NCI-H1417 treated with DMSO at 0.1 percent for 48 hours (cell line): ENCODE measurements at places on chromosomes 3 and 15.

- no peak for DNase-seq
These were observed 4.2 kb upstream of the TCAIM start for GRCh38 chr3:44334326-44334725.

- no peak for DNase-seq
These were observed 11.6 kb downstream of the EAF1 start for GRCh38 chr3:15438983-15439382.

- DNase-seq: no peak
These were observed 222.3 kb upstream of the CDIN1 start for GRCh38 chr15:36356978-36357601.

GRCh38 chr3:15623535-15624440 lies 22.2 kb downstream of the BTD start:
- no peak for DNase-seq

GRCh38 chr3:346186-346585 lies 149.6 kb downstream of the CHL1 start:
- no peak for DNase-seq

DNA sequence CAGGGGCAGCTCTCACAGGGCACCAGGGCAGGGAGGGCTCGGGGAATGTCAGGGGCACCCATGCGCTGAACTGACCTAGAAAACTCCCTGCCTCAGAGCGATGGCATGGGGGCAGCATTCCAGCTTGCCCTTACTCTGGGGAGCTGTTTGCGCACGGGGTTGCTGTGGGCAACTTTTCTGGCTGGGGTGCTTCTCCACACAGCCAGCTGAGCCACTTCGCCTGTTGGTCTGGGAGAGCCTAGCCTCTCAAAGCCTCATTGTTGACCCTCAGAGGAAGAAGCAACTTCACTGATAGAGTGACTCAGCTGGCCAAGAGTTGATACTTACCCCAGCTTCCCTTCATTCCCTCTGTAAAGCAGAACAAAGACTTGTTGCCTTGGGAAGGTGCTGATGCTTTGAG lies 42.6 kb upstream of the MRPS22 start:
- DNase-seq: no peak

DNA sequence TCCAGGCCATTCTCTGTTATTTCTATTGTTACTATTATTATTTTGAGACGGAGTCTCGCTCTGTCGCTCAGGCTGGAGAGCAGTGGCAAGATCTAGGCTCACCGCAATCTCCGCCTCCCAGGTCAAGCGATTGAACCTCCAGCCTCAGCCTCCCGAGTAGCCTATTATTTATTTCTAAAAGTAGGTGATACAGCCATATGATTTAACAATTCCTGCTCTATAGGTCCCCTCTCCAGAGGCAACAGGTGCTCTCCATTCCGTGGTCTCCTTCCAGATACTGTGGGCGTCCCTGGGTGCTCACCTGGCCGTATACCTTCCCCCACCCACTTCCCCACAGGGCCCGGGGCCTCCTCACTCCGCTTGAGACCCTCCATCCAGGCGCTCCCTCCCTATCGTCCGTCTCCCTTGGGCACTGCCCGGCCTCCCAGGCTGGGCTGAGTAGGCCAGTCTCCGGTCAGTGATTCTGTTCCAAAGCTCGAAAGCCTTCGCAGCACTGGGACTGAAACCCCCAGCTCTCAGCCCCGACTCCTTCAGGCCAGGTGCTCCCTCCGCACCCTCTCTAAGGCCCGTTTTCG lies 708 bp upstream of the PTPN23 start:
- no peak for DNase-seq

GRCh38 chr3:189099505-189100290 lies 72.1 kb upstream of the TPRG1 start:
- no peak for DNase-seq

DNA sequence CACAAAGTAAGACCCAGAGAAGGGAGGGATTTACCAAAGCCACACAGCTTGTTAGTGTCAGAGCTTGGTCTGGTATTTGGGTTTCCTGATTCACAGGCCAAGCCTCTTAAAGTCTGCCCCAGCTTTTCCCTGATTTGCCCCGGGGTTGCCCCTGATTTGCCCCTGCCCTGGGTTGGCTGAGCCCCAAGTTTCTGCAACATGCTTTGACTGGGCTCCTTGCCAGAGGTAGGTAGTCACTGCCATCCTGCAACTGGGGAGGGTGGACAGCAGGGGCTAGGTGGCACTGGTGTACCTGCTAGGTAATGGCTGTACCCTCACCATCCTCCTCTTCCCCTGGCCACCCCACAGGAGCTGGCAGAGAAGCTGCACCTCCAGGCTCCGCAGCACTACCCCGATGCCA lies 2.5 kb downstream of the MPI start:
- no peak for DNase-seq

- no peak for DNase-seq
These were observed 98.1 kb upstream of the STRIT1 start for GRCh38 chr3:155391551-155391958.
